Adipocyte (in vitro differentiated cells): ENCODE measurements at places on chromosomes 16 and 17.
A peak's percentile ranks its signal among the peaks of the same experiment; 100 is the strongest.

- no peak for DNase-seq
Measured at GRCh38 chr17:65896889-65897288, 295.0 kb downstream of the CEP112 start.

- DNase-seq = no peak
Measured at GRCh38 chr16:9800186-9800738, 382.0 kb downstream of the GRIN2A start.

- peak; percentile 96 for DNase-seq
Measured at GRCh38 chr16:11632455-11632939, 35.8 kb upstream of the SNN start.

DNA sequence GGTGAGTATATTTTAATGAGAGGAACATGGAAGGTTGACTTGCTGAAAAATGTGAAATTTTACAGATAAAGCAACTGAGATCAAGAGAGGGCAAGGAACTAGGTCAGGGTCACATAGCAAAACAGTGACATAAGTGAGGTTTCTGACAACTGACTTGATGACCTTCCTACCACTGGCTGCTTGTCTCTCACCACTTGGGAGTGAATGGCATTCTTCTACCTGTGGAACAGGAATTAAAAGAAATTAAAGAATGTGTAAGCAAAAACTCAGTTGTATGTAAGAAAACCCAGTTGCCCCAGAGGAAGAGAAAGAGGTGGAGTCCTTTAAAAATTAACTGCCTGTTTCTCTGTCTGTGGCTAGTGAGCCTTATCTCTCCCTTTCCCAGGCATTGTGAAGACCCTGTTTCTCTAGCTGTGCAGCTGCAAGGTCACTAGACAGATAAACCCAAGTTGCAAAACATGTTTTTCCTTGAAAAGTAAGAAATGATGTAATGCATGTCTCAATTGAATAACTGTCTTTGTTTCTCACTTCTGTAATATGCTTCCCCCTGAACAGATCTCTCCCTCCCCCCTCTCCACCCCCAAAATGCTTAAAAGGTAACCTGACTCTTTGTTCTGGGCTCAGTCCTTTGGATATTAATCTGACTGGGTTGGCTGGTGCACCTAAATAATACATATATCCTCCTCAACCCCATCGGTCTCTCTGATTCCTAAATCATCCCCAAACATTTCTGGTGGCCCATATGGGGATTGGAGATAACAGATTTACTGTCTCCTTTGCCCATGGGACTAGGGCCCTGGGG is 23.4 kb downstream of the ACSM1 start:
- no peak for DNase-seq

DNA sequence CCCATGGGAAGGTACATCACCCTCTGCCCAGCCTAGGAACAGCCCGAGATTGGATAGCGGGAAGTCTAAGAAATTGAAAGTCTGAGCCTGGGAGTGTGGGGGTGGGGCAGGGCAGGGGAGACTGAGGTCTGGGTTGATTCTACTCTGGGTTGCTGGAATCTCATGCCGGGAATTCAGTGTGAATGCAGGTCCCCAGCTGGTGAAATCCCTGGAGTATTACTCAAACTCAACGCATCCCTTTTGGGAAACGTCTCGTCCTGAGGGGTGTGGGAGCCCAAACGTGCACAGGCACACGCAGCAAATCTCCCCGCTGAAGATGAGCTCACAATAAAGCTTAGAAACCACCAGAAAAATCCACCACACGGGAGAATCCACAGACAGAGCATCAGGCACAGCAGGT is 55.4 kb downstream of the SOCS1 start:
- DNase-seq = no peak

- DNase-seq = peak; percentile 64
Measured at GRCh38 chr16:48231727-48232492, 12.2 kb upstream of the LONP2 start.

GRCh38 chr17:19539040-19539399 is 5.4 kb downstream of the SLC47A1 start:
- no peak for DNase-seq
